Glutamatergic neuron (in vitro differentiated cells): ENCODE measurements at places on chromosomes 2 and 18.

DNA sequence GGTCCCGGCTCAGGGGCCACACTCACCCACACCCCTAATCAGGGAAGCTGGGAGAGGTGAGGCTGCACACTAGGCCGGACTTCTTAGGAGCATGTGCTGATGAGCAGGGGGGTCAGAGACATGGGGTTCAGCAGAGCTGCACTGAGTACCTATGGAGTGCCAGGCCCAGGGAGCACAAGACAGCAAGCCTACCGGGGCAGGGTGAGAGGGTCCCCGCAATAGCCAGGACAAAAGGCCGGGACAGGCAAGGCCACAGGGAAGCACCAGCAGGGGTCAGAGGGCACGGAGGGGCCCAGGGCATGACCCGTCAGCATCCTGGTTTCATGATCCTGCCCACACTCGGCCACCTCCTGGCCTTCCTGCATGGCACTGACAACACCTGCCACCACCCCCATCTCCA is 73.5 kb downstream of the TNS1 start:
- no peak overlapping the region for H3K4me3 ChIP-seq
- peaks cover 19% of the 10 kb centered on the region for H3K27me3 ChIP-seq
- H3K36me3 ChIP-seq: peaks cover 4% of the 10 kb centered on the region

GRCh38 chr18:490024-490366 is 10.5 kb downstream of the COLEC12 start:
- DNase-seq: no peak
- H3K36me3 ChIP-seq: peaks cover 10% of the 10 kb centered on the region
- no peaks in the 10 kb centered on the region for H3K27me3 ChIP-seq

GRCh38 chr2:98893911-98894321 is 42.1 kb downstream of the CRACDL start:
- peaks cover 6% of the 10 kb centered on the region for H3K27me3 ChIP-seq
- no peak overlapping the region for H3K4me3 ChIP-seq
- H3K27ac ChIP-seq: no peak overlapping the region
- DNase-seq: no peak
- H3K4me1 ChIP-seq: peaks cover 23% of the 10 kb centered on the region

GRCh38 chr18:65725251-65726050 is 25.4 kb upstream of the CDH7 start:
- H3K4me3 ChIP-seq: no peak overlapping the region
- H3K36me3 ChIP-seq: no peaks in the 10 kb centered on the region
- DNase-seq: peak; percentile 51

- H3K36me3 ChIP-seq: no peaks in the 10 kb centered on the region
- peaks cover 8% of the 10 kb centered on the region for H3K4me1 ChIP-seq
- no peak overlapping the region for H3K27ac ChIP-seq
- H3K27me3 ChIP-seq: peaks cover 2% of the 10 kb centered on the region
These were observed 37.7 kb downstream of the PSD4 start for GRCh38 chr2:113211226-113212105.

GRCh38 chr2:188663301-188663700 is 310.9 kb upstream of the COL3A1 start:
- no peak for DNase-seq
- H3K4me3 ChIP-seq: no peak overlapping the region
- H3K36me3 ChIP-seq: no peaks in the 10 kb centered on the region
- no peaks in the 10 kb centered on the region for H3K4me1 ChIP-seq
- no peak overlapping the region for H3K27ac ChIP-seq

DNA sequence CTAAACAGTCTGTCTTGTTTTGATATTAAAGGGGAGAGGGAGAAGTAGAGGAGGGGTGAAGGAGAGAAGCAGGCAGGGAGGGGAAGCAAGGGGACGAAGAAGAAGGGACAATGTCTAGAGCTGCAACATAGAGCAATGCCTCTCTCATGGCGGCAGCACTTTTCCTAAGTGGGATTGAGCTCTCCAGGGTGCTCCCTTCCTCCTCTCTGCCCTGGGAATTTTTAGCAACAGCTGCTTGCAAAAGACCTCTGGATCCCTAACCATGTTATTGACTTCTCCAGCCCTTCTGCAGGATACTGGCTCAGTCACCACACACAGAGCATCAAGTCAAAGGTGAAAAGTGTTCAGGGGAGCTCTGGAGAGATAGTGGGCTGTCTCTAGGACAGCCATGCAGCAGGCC is 734.9 kb downstream of the EPHA4 start:
- H3K27me3 ChIP-seq: no peaks in the 10 kb centered on the region
- no peak overlapping the region for H3K27ac ChIP-seq
- no peak for DNase-seq
- peaks cover 2% of the 10 kb centered on the region for H3K4me1 ChIP-seq

DNA sequence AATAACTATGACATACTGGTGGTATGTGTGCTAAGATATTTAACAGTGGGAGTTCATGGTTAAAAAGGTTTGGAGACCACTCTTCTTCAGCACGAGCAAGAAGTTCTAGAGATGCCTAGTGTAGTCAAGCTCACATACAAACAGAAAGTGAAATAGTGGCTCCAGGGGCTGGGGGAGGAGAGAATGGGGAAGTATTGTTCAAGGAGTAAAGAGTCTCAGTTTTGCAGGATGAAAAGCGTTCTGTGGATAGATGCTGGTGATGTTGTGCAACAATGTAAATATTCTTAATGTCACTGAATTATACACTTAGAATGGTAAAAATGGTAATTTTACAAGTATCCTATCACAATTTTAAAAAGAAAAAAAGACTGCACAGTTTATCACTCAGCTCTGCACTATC is 29.0 kb upstream of the EPAS1 start:
- DNase-seq: no peak
- no peak overlapping the region for H3K4me3 ChIP-seq
- no peak overlapping the region for H3K27ac ChIP-seq
- no peaks in the 10 kb centered on the region for H3K36me3 ChIP-seq
- no peaks in the 10 kb centered on the region for H3K4me1 ChIP-seq

DNA sequence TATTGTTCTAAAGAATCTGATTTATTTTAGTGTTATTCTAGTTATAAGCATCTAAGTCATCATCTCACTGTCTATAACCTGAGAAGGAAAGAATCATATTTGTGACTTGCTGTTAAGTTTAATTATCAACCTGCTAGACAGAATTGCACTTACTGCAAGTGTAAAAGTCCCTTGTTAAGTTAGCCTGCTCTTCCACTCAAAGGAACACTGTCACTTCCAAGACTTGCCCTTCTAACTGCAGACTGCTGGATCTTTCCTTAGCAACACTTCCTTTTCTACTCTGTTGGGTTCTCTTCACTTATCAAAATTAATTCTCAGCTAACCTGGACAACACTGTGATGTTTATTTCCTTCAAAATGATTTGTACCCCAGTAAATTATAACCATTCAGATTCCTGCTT is 323.2 kb upstream of the TFPI start:
- no peak for DNase-seq
- no peak overlapping the region for H3K4me3 ChIP-seq
- no peaks in the 10 kb centered on the region for H3K36me3 ChIP-seq
- no peak overlapping the region for H3K27ac ChIP-seq

GRCh38 chr18:59282341-59282740 is 9.1 kb upstream of the RAX start:
- no peaks in the 10 kb centered on the region for H3K4me1 ChIP-seq
- H3K4me3 ChIP-seq: no peak overlapping the region
- no peaks in the 10 kb centered on the region for H3K36me3 ChIP-seq
- H3K27ac ChIP-seq: no peak overlapping the region

DNA sequence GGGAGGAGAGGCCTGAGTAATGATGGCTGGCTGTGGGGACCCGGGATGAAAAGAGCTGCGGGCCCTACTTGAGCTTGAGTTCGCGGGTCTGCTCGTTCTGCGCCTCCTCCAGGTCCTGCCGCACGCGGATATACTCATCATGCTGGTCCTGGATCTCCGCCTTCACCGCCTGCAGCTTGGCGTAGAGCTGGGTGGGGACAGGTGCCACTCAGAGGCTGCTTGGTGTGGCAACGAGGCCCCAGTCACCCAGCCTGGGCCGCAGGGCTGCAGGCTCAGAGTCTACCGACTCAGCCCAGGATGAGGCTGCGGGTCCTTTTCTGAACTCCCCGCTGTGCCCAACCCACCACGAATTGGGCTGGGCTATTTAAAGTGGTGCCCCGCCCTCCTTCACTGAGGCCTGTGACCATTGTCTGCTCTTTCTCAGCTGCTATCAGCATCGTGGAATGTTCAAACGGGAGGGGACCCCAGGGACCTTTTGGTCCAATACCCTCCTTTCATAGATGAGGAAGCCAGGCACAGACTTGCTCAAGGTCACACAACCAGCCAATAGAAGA is 28.0 kb downstream of the KIF3C start:
- peaks cover 6% of the 10 kb centered on the region for H3K4me1 ChIP-seq
- DNase-seq: no peak
- peaks cover 2% of the 10 kb centered on the region for H3K27me3 ChIP-seq
- H3K36me3 ChIP-seq: no peaks in the 10 kb centered on the region
- H3K27ac ChIP-seq: no peak overlapping the region

GRCh38 chr2:45705233-45705632 is 53.8 kb downstream of the PRKCE start:
- H3K4me1 ChIP-seq: peaks cover 23% of the 10 kb centered on the region
- H3K36me3 ChIP-seq: peaks cover 9% of the 10 kb centered on the region
- no peak for DNase-seq
- H3K27ac ChIP-seq: no peak overlapping the region
- H3K4me3 ChIP-seq: no peak overlapping the region
- peaks cover 9% of the 10 kb centered on the region for H3K27me3 ChIP-seq

DNA sequence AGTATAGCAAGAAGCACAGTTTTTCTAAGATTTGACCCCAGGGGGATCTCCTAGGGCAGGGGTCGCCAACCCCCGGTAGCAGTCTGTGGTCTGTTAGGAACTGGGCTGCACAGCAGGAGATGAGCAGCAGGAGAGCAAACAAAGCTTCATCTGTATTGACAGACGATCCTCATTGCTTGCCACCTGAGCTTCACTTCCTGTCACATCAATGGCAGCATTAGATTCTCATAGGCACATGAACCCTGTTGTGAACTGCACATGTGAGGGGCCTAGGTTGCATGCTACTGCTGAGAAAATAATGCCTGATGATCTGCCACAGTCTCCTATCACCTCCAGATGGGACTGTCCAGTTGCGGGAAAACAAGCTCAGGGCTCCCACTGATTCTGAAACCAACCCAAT is 136.2 kb downstream of the RGPD3 start:
- H3K27ac ChIP-seq: no peak overlapping the region
- H3K4me3 ChIP-seq: no peak overlapping the region
- H3K36me3 ChIP-seq: peaks cover 5% of the 10 kb centered on the region

DNA sequence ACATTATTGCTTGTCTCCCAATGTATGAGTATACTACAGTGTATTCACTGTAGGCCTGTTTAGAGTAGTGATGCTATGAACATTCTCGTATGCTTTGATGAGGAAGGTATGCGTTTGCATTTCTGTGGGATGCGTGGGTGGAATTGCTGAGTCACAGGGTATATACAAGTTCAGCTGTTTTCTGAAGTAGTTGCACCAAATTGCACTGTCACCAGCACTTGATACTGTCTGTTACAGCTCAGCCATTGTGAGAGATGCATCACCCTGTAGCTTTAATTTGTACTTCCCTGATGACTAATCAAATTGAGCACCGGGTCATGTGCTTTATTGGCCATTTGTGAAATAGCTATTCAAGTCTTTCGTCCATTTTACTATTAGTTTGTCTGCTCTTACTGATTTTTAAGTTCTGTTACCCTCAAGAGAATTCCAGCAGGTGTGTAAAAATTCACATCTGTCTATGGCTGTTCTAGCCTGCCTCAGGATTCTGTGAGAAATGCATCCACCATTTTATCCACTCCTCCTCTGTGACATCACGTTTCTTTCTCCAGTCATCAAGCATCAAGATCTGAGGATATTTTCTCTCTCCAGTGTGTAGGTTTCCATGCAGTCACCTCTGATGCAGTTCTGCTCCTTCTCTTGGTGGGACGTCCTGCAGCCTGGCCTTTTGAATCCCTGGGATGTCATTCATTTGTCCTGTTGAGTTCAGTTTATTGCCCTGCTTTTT is 72.5 kb downstream of the DGKD start:
- no peak for DNase-seq
- peaks cover 15% of the 10 kb centered on the region for H3K4me1 ChIP-seq
- no peak overlapping the region for H3K4me3 ChIP-seq
- no peaks in the 10 kb centered on the region for H3K36me3 ChIP-seq
- no peaks in the 10 kb centered on the region for H3K27me3 ChIP-seq
- no peak overlapping the region for H3K27ac ChIP-seq
